ENCODE measurements at places on chromosomes 3 and 15. TPM values are rescaled to one million over a fixed set of nuclear protein-coding genes. Genes with fewer than 3 reads are reported as not detected.

Gene SLC2A2
- total RNA-seq = not detected

DNA sequence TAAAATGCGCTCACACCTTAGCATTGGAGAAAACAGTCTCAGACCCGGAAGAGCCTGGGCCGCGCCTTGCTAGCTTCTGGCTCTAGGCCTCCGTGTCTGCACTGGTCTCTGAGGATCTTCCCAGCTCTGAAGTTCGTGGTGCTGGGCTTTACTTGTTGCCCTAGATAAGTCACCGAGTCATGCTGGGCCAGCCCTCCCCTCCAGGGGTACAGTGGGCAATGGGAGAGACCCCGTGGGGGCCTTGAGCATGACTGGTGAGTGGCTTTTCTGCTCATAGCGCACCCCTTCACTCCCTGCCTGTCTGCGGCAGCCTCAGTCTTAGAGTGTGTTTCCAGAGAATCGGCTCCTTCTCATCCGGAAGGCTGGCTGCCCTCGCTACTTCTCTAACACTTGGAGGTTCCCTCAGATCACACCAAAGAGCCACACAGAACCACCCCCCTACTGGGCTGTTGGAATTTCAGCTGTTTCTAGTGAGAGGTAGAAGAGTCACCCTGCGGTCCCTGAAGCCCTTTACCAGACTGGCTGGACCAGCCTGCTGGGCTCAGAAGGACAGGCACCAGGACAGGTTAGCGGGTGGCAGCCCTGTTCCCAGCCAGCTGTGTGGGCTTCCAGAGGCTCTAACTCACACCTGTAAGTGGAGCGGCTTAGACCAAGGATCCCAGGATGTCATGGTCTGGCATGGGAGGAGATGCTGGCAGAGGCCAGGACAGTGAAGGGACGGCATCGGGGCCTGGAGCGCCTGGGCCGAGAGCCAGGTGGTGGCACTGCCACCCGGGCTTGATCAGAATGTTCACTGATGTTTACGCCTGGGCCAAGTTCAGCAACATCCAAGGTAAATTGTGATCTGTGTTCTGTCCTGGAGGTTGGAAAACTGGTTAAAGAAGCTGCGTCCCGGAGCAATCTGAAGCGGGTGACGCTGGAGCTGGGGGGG is 17.9 kb downstream of the ALDH1A3 start:
- H3K4me3 ChIP-seq = no peak overlapping the region
- DNase-seq = no peak
- H3K4me1 ChIP-seq = peaks cover 2% of the 10 kb centered on the region
- H3K27me3 ChIP-seq = no peaks in the 10 kb centered on the region
- H3K36me3 ChIP-seq = no peaks in the 10 kb centered on the region

DNA sequence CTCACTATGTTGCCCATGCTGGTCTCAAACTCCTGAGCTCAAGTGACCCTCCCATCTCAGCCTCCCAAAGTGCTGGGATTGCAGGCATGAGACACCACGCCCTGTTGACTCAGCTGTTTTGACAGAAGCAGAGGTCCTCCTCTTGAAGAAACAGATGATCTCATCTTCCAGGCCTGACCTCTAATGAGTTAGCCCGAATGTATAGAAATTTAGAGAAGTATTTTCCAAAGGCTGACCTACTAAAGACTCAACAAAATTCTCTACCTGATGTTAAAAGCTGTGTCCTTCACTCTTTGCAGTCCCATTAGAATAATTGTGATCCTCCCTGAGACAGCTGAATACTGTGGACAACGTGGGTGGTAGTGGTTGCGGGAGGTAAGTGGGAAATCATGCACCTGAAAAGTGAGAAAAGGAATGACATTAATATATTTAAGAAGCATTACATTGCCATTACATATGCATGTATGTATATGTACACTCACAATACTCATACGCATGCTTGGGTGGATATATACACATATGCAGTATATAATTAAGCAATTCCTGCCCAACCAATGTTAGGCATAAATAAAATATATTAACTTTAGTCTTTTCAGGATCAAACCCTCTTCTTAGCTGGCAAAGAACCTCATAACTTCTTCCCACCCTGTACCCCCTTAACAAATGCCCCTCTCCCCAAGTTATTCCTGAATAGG is 204.6 kb upstream of the NR2F2 start:
- H3K4me3 ChIP-seq = no peak overlapping the region
- no peaks in the 10 kb centered on the region for H3K27me3 ChIP-seq
- H3K27ac ChIP-seq = no peak overlapping the region
- peak; percentile 65 for DNase-seq

Gene THPO
- not detected for total RNA-seq

GRCh38 chr15:48145923-48146322 is 25.1 kb downstream of the SLC24A5 start:
- peak; percentile 52 for DNase-seq
- H3K4me1 ChIP-seq = no peaks in the 10 kb centered on the region
- H3K27ac ChIP-seq = no peak overlapping the region
- H3K27me3 ChIP-seq = no peaks in the 10 kb centered on the region
- H3K4me3 ChIP-seq = no peak overlapping the region

GRCh38 chr15:73454096-73454495 is 11.1 kb downstream of the REC114 start:
- H3K36me3 ChIP-seq = no peaks in the 10 kb centered on the region
- H3K4me3 ChIP-seq = no peak overlapping the region
- peaks cover 8% of the 10 kb centered on the region for H3K27me3 ChIP-seq
- DNase-seq = no peak
- no peaks in the 10 kb centered on the region for H3K4me1 ChIP-seq
- H3K27ac ChIP-seq = no peak overlapping the region

GRCh38 chr3:118850687-118851086 is 184.0 kb downstream of the IGSF11 start:
- H3K4me1 ChIP-seq = no peaks in the 10 kb centered on the region
- H3K4me3 ChIP-seq = no peak overlapping the region

Gene ANKRD34C
- total RNA-seq = not detected

DNA sequence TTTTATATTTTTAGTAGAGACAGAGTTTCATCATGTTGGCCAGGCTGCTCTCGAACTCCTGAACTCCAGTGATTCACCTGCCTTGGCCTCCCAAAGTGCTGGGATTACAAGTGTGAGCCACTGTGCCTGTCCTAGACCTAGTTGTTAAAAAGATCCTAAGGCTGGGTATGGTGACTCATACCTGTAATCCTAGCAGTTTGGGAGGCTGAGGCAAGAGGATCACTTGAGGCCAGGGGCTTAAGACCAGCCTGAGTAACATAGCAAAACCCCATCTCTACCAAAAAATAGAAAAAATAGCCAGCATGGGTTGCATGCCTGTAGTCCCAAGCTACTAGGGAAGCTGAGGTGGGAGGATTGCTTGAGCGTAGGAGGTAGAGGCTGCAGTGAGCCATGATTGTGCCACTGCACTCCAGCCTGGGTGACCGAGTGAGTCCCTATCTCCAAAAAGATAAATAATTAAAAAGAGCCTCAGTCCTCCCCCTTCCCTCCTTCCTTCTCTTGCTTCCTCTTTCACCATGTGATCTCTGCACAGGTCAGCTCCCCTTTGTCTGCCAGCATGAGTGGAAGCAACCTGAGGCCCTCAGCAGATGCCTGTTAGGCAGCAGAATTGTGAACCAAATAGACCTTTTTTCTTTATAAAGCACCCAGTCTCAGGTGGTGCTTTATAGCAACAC is 9.8 kb upstream of the FNDC3B start:
- no peaks in the 10 kb centered on the region for H3K27me3 ChIP-seq
- no peaks in the 10 kb centered on the region for H3K4me1 ChIP-seq
- no peak overlapping the region for H3K4me3 ChIP-seq
- DNase-seq = no peak
- no peak overlapping the region for H3K27ac ChIP-seq

GRCh38 chr3:123818921-123819429 is 65.2 kb downstream of the MYLK start:
- peaks cover 58% of the 10 kb centered on the region for H3K36me3 ChIP-seq
- H3K4me3 ChIP-seq = no peak overlapping the region
- peak; percentile 88 for DNase-seq
- H3K4me1 ChIP-seq = peaks cover 37% of the 10 kb centered on the region
- no peaks in the 10 kb centered on the region for H3K27me3 ChIP-seq

GRCh38 chr3:183285318-183285717 is 32.3 kb downstream of the B3GNT5 start:
- H3K27me3 ChIP-seq = no peaks in the 10 kb centered on the region
- no peak for DNase-seq
- 0 out of 2 replicates have a peak overlapping the region, but pooled peaks have one; percentile 6 for H3K27ac ChIP-seq
- peaks cover 4% of the 10 kb centered on the region for H3K4me1 ChIP-seq
- H3K36me3 ChIP-seq = no peaks in the 10 kb centered on the region

DNA sequence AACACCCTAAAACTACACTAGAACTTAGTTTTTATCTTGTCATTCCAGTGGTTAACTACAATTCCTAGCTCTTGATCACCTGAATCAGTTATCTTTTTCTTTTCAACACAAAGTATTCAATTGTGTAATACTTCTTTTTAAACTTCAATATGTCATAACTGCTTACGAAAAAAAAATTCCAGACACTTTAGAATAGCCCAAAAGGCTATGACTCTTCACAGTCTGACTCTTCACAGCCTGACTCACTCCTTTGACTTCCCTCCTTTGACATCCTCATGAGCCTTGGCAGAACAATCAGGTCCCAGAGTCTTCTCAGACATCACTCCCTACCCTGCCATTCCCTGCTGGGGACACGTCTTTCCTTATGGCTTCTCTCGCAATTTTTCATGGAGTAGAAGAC is 727.1 kb downstream of the ROBO1 start:
- DNase-seq = peak; percentile 91
- H3K4me1 ChIP-seq = no peaks in the 10 kb centered on the region
- no peak overlapping the region for H3K27ac ChIP-seq
- no peak overlapping the region for H3K4me3 ChIP-seq

DNA sequence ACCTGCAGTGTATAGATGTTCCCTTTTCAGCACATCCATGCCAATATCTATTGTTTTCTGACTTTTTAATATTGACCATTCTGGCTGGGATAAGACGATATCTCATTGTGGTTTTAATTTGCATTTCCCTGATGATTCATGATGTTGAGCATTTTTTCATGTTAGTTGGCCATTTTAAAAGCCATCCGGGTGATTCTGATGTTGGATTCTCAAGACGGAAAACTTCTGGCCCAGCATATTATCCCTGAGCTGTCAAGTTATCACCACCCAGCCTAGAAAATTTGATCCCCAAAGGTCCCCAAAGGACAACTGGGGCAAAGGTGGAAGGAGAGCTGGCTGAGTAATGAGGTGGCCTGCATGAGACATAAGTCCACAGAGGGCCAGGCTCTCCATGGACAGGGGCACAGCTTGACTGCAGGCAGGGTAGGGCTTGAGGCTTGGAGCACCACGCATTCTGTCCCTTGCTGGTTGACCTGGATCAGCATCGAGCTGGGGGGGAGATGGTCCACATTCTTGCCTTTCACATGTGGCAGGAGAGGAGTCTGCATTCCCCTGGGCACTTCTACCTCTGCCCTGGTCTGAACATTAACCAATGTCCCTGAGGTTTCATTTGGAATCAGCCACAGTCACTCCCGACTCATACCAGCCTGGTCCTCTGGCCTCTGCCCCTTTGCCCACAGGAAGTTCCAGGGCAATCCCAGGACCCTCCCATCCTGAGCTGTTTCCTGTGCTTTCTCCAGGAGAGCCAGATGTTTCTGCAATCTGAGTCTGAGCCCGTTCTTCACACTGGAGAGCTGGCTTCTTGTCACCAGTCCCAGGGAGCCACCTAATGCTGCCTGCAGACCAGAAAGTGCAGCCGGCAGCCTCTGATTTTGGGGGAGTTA is 69.2 kb downstream of the ISG20 start:
- DNase-seq = no peak
- peaks cover 33% of the 10 kb centered on the region for H3K27me3 ChIP-seq
- H3K4me3 ChIP-seq = no peak overlapping the region
- no peaks in the 10 kb centered on the region for H3K36me3 ChIP-seq
- no peak overlapping the region for H3K27ac ChIP-seq

DNA sequence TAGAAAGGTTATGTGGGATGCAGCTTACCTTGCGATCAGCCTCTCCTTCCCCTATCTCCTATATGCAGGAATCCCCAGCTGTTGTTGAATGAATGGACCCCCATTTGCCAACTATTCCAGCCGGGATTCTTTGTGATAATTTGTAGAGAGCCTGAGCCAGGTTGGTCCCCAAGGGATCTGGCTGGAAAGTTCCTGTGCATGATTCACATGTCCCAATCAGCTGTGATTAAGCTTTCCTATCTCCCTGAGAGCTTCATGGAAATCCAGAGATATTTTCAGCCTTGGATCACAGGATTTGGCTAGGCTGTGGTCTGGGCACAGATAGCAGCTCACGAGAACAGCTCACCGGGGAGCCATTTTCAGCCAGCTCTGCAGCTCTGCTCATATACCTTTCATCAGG is 76.7 kb downstream of the ARNT2 start:
- H3K4me1 ChIP-seq = peaks cover 58% of the 10 kb centered on the region
- peaks cover 2% of the 10 kb centered on the region for H3K36me3 ChIP-seq
- peak; percentile 97 for DNase-seq
- no peaks in the 10 kb centered on the region for H3K27me3 ChIP-seq
- H3K4me3 ChIP-seq = peak overlapping the region; percentile 8
- H3K27ac ChIP-seq = peak overlapping the region; percentile 95

DNA sequence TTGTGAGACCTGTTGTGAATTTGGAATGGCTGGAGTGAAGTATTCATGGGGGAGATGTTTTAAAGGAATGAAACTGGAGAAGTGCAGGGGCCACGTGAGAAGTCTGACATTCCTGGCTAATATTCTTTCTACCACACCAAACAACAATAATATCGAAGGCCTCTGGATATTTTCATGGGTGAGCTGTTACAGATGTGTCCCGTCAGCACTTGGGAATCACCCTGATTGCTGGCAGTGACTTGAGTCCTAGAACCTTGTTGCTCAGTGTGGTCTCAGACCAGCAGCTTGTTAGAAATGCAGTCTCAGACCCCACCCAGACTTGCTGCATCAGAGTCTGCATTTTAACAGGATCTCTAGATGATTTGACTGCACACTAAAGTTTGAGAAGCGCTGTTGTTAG is 113.8 kb downstream of the ITPR1 start:
- H3K36me3 ChIP-seq = no peaks in the 10 kb centered on the region
- no peak overlapping the region for H3K27ac ChIP-seq
- H3K4me1 ChIP-seq = no peaks in the 10 kb centered on the region
- H3K27me3 ChIP-seq = peaks cover 2% of the 10 kb centered on the region
- no peak overlapping the region for H3K4me3 ChIP-seq

Gene SH2D7
- total RNA-seq = not detected

- no peaks in the 10 kb centered on the region for H3K27me3 ChIP-seq
- H3K4me3 ChIP-seq = no peak overlapping the region
- H3K27ac ChIP-seq = no peak overlapping the region
- peaks cover 3% of the 10 kb centered on the region for H3K4me1 ChIP-seq
- DNase-seq = peak; percentile 48
- H3K36me3 ChIP-seq = no peaks in the 10 kb centered on the region
Observed at GRCh38 chr3:78804251-78805037, 963.4 kb downstream of the ROBO1 start.

DNA sequence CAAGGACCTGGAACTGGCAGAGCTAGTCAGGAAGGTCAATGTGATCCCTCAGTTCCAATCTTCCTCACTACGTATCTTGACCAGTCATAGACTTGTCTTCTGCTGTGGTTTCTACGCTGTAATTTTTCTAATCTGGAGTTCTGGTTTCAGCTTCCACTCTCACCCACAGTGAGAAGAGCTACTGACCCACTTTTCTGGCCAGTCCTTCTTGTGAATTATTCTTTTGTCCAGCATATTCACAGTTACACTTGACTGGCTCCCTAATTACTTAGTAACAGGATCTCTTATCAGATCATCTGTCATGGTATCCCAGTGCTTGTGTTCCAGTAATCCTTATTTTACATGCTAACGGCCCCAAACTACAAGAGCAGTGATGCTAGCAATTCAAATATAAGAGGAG is 72.4 kb upstream of the MME start:
- no peaks in the 10 kb centered on the region for H3K36me3 ChIP-seq
- H3K27me3 ChIP-seq = no peaks in the 10 kb centered on the region
- DNase-seq = no peak
- no peak overlapping the region for H3K4me3 ChIP-seq

Gene PRSS50
- total RNA-seq = not detected
